Endodermal cell (in vitro differentiated cells): ENCODE measurements at places on chromosomes 7 and 10. TPM values are rescaled to one million over a fixed set of nuclear protein-coding genes. Genes with fewer than 3 reads are reported as not detected.

- H3K27ac ChIP-seq, result no peak overlapping the region
- H3K4me3 ChIP-seq, result no peak overlapping the region
- H3K36me3 ChIP-seq, result no peaks in the 10 kb centered on the region
- peaks cover 4% of the 10 kb centered on the region for H3K4me1 ChIP-seq
Measured at GRCh38 chr10:71727738-71728737, 8.5 kb upstream of the C10orf105 start.

GRCh38 chr7:129535896-129536295, 33.6 kb downstream of the SMKR1 start:
- H3K27ac ChIP-seq, result no peak overlapping the region
- DNase-seq, result no peak
- no peaks in the 10 kb centered on the region for H3K27me3 ChIP-seq

DNA sequence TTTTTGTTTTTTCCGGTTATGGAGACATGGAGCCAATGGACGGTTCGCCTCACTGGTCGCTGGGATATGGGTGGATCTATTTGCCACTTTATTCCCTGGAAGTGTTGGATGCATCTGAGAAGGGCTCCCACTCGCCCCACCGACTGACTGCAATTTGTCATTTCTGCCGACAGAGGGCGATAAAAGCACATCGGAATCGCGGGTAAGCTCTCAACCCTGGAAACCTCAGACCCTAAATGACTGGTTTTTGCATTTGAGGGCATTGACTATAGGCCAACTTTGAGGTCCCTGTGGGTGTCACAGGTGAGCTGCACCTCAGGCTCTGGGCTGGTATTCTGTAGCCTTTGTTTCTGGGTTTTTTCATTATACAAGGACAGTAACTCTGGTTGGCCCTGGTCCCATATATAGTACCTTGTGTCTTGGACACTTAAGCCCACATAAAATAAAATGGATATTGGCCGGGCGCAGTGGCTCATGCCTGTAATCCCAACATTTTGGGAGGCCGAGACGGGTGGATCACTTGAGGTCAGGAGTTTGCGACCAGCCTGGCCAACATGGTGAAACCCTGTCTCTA, 11.9 kb upstream of the OPALIN start:
- DNase-seq, result peak; percentile 92
- peaks cover 7% of the 10 kb centered on the region for H3K27me3 ChIP-seq
- no peaks in the 10 kb centered on the region for H3K36me3 ChIP-seq
- no peaks in the 10 kb centered on the region for H3K4me1 ChIP-seq
- no peak overlapping the region for H3K27ac ChIP-seq

ZNF365 gene
- 0.07 and 0.31 TPM in 2 replicates for total RNA-seq

ANKRD2 gene
- total RNA-seq, result not detected in 2 replicates

DNA sequence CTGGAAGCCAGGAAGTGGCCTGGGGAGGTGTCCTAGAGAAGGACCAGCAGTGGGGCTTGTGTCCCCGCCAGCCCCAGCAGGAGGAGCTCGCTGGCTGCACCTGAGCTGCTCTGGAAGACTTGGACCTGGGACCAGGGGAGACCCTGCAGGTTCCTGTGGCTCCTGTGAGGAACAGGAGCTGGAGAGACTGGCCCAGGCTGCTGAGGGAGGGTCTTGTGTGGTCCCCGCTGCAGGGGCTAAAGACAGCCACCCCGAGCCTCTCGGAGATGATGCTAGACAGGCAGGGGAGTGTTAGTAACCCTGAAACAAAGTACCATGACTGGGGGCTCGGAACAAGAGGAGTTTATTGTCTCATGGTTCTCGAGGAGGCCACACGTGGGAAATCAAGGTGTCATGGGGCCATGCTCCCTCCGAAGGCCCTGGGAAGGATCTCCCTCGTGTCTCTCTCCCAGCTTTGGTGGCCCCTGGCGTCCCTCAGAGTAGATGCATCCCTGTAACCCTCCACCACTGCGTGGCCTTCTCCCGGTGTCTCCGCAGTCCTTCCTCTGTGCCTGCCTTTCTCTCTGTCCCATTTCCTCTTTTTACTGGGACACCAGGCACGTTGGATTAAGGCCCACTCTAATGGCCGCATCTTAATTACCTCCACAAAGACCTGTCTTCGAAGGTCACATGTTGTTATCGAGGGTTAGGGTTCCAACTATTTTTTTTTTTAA, 348.4 kb downstream of the GLRX3 start:
- H3K27me3 ChIP-seq, result no peaks in the 10 kb centered on the region
- DNase-seq, result no peak
- no peaks in the 10 kb centered on the region for H3K4me1 ChIP-seq
- H3K36me3 ChIP-seq, result no peaks in the 10 kb centered on the region

GRCh38 chr10:66025186-66025585, 900.6 kb upstream of the LRRTM3 start:
- DNase-seq, result no peak
- no peaks in the 10 kb centered on the region for H3K36me3 ChIP-seq
- H3K27me3 ChIP-seq, result no peaks in the 10 kb centered on the region
- H3K27ac ChIP-seq, result no peak overlapping the region

- DNase-seq, result no peak
- no peaks in the 10 kb centered on the region for H3K27me3 ChIP-seq
- no peak overlapping the region for H3K27ac ChIP-seq
- H3K4me3 ChIP-seq, result no peak overlapping the region
- H3K4me1 ChIP-seq, result no peaks in the 10 kb centered on the region
Measured at GRCh38 chr7:13099154-13099795, 411.8 kb downstream of the ARL4A start.

SLC29A3 gene
- 16.6 and 16.8 TPM in 2 replicates for total RNA-seq

C10orf67 gene
- not detected in 3 replicates for total RNA-seq

- no peaks in the 10 kb centered on the region for H3K4me1 ChIP-seq
- no peak overlapping the region for H3K4me3 ChIP-seq
- H3K27me3 ChIP-seq, result no peaks in the 10 kb centered on the region
- H3K27ac ChIP-seq, result no peak overlapping the region
- H3K36me3 ChIP-seq, result no peaks in the 10 kb centered on the region
Measured at GRCh38 chr7:101684983-101685330, 55.9 kb upstream of the MYL10 start.

DNA sequence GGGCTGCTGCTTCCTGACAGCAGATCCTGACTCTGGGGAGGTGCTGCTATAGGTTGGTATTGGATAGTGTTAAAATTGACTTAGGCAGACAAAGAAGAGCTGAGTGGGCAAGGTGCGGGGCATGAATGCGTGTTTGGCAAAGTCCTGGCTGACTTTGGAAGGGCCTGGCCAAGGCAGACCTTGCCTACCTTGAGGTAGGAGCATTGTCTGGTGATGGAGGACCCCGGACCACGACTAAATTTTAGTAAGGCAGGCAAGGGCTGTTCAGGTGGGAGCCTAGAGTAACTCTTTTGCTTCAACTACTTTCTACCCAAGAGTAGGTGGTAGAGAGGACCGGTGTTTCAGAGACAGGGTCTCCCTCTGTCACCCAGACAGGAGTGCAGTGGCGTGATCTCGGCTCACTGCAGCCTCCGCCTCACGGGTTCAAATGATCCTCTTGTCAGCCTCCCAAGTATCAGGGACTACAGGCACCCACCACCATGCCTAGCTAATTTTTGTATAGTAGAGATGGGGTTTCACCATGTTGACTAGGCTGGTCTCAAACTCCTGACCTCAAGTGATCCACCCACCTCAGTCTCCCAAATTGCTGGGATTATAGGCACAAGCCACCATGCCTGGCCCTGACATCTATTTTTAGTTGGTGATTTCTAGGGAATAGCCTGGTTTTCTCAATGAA, 12.2 kb upstream of the LAT2 start:
- no peak overlapping the region for H3K4me3 ChIP-seq
- H3K27me3 ChIP-seq, result no peaks in the 10 kb centered on the region
- DNase-seq, result no peak
- no peak overlapping the region for H3K27ac ChIP-seq

TRIM4 gene
- 11.1 to 14.6 TPM (median 13.2 TPM) in 3 replicates for total RNA-seq

DNA sequence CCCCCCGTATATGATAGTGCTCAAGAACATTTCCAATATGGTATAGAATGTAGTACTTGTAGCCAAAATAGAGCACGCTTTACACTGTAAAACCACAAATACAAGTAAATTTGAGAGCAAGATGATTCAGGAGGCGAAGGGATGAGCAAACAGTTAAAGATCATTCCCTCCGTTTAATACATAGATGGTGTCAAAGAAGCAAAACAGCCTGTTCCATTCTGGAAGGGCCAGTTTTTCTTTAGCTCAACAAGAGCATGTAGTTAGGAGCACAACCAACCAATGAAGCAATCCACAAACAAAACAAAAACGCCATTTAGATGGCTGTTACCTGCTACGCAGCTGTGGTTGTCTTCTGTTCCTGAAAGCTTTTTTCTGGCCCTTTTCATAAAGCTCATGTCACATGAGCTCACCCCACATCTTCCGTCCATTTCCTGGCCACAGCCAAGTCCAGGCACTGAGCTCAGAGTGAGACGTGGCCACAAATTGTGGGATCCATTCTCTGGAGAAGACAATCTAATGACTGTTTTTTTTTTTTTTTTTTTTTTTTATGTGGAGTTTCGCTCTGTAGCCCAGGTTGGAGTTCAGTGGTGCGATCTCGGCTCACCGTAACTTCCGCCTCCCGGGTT, 185.6 kb downstream of the FANK1 start:
- H3K36me3 ChIP-seq, result no peaks in the 10 kb centered on the region
- H3K4me3 ChIP-seq, result no peak overlapping the region
- H3K27me3 ChIP-seq, result no peaks in the 10 kb centered on the region
- peak overlapping the region; percentile 86 for H3K27ac ChIP-seq

ATP6V0A4 gene
- total RNA-seq, result 0.16 and 0.29 TPM in 2 replicates

- H3K27me3 ChIP-seq, result no peaks in the 10 kb centered on the region
- no peak overlapping the region for H3K27ac ChIP-seq
- no peak overlapping the region for H3K4me3 ChIP-seq
- H3K36me3 ChIP-seq, result no peaks in the 10 kb centered on the region
- no peaks in the 10 kb centered on the region for H3K4me1 ChIP-seq
Measured at GRCh38 chr10:132640326-132641125, 102.9 kb downstream of the INPP5A start.

THSD7A gene
- total RNA-seq, result 0.73 and 0.86 TPM in 2 replicates

ZNF248 gene
- total RNA-seq, result 15.7 to 19.6 TPM (median 17.8 TPM) in 3 replicates

DNA sequence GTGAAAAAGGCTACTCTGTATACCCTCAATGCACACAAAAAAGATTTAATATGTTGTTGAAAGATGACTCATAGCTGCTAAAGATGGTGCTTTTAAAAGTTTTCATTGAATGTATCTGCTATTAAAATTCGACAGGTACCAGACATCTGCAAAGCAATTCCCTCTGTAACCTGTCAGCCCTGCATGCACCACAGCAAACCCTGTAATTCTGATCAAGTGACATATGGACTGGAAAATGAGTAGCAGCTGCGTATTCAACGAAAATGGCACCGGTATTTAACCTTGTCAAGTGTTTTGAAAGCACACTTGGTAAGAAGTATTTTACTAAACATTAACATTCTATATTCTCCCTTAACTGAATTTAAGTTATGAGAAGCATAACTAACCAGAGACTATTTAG, 58.2 kb upstream of the PTPRN2 start:
- H3K27ac ChIP-seq, result no peak overlapping the region
- no peaks in the 10 kb centered on the region for H3K27me3 ChIP-seq
- H3K4me3 ChIP-seq, result no peak overlapping the region
- H3K4me1 ChIP-seq, result no peaks in the 10 kb centered on the region
- peaks cover 84% of the 10 kb centered on the region for H3K36me3 ChIP-seq

GRCh38 chr10:21452203-21452602, 73.3 kb downstream of the SKIDA1 start:
- no peaks in the 10 kb centered on the region for H3K4me1 ChIP-seq
- no peaks in the 10 kb centered on the region for H3K36me3 ChIP-seq
- no peak overlapping the region for H3K4me3 ChIP-seq
- no peaks in the 10 kb centered on the region for H3K27me3 ChIP-seq
- DNase-seq, result no peak
- H3K27ac ChIP-seq, result no peak overlapping the region

DNA sequence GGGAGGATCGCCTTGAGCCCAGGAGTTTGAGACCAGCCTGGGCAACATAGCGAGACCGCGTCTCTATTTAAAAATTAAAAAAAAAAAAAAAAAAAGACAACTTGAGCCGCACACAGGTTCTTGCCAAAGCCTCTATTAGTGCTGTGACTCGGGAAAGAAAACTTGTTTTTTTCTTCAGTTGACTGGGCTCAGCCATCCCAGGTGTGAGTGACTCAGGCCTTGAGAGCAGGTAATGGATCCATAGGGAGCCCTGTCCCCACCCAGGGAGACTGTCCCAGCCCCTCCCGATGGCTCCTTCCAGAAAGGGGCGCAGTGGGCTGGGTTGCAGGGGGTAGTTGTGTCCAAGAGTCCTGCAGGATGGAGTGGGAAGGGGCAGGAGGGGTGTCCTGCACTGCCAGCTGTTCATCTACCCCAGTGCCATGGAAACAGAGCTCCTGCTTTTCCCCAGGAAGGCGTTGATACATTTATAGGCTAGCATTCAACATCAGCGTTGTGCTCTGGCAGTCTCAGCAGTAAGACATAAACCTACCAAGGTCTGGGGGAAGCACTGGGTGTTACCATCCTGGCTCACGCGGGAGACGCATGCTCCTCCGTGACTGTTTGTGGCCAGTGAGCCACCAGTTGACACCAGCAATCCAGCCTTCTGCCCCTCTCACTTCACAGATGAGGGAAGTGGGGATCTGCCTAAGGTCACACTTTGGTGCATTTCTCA, 126.6 kb downstream of the CUX1 start:
- peaks cover 4% of the 10 kb centered on the region for H3K36me3 ChIP-seq
- no peak for DNase-seq
- peaks cover 15% of the 10 kb centered on the region for H3K4me1 ChIP-seq

DNA sequence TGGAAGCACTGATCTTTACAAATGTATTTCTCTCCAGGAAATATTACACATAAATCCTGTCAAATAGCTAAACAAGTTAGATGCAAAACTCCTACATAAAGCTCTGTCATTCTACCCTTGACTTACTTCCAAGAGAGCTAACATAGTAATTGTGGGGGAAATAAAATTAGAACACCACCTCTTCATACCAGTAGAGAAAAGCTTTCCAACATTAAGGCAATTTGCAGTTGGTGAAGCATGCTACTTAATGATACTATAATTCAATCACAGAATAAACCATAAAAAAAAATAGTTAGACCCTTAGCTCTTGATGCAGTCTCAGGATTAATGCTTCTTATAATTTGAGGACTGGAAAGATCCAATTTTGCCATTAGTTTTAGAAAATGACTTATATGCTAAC, 35.2 kb downstream of the SEMA3A start:
- H3K27me3 ChIP-seq, result no peaks in the 10 kb centered on the region
- peaks cover 9% of the 10 kb centered on the region for H3K4me1 ChIP-seq
- no peak overlapping the region for H3K4me3 ChIP-seq

- H3K27me3 ChIP-seq, result no peaks in the 10 kb centered on the region
- peaks cover 5% of the 10 kb centered on the region for H3K36me3 ChIP-seq
- H3K4me1 ChIP-seq, result peaks cover 9% of the 10 kb centered on the region
- no peak overlapping the region for H3K4me3 ChIP-seq
- peak; percentile 45 for DNase-seq
Measured at GRCh38 chr10:104323760-104324201, 14.5 kb downstream of the ITPRIP start.

GRCh38 chr10:10872035-10872673, 145.5 kb upstream of the CELF2 start:
- H3K4me1 ChIP-seq, result no peaks in the 10 kb centered on the region
- no peaks in the 10 kb centered on the region for H3K27me3 ChIP-seq
- peak overlapping the region; percentile 4 for H3K27ac ChIP-seq
- H3K36me3 ChIP-seq, result no peaks in the 10 kb centered on the region

SLC18A2 gene
- total RNA-seq, result 0.23 and 0.24 TPM in 2 replicates

DNA sequence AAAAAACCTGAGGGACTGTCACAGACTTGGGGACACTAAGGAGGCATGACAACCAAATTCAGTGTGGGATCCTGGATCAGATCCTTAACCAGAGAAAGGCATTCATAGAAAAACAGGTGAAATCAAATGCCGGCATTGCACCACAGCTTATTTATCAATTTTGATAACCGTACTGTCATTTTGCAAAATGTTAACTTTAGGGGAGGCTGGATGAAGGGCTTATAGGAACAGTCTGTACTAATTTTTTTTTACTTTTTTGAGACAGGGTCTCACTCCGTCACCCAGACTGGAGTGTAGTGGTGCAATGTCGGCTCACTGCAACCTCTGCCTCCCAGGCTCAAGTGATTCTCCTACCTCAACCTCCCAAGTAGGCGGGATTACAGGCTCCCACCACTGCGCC, 217.1 kb downstream of the ELMO1 start:
- no peak overlapping the region for H3K27ac ChIP-seq
- no peak for DNase-seq
- H3K4me1 ChIP-seq, result no peaks in the 10 kb centered on the region
